ENCODE measurements at places on chromosomes 16 and 17.

DNA sequence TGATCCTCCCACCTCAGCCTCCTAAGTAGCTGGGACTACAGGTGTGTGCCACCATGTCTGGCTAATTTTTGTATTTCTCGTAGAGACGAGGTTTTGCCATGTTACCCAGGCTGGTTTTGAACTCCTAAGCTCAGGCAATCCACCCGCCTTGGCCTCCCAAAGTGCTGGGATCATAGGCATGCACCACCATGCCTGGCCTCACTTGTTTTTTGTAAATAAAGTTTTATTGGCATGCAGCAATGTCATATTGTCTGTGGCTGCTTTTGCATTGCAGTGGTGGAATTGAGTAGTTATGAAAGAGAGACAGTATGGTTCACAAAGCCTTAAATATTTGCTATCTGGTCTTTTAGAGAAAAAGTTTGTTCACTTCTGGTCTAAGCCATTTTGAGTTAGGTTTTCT, 124.7 kb downstream of the PRKCA start:
- no peak for DNase-seq

DNA sequence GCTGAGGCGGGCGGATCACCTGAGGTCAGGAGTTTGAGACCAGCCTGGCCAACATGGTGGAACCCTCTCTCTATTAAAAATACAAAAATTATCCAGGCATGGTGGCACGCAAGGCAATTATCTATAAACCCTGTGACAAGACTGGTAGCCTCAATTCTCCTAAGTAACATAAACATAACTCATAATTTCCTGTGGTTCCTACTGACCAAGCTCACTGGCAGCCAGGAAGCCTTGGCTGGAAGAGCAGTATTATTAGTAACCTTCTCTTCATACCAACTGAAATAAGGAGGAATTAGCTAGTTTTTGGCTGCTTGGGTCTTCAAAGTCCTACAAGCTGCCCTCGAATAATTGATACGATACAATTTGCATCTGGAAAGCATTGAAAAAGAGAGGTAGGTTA, 31.6 kb upstream of the LRRC37A3 start:
- no peak for DNase-seq

DNA sequence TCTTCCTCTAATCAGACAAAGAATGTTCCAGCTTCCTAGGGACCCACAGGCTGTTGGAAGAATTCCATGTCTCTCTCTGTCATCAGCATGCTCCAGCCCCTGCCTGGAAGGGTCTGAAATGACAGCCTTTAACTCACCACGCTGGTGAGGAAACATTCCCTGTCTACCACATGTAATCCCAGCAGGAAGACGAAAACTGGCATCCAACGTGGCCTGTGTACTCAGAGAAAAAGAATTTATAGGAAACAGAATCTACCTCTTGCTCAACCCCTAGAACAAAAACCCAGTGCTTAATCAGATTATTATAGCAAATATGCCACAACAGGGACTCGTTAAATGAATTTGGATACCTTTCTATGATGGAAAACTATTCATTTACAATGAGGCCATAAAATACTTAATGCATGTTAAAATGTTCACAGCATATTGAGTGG, 147.3 kb upstream of the FOXF1 start:
- no peak for DNase-seq

GRCh38 chr16:4317532-4318450, 1.9 kb downstream of the GLIS2 start:
- DNase-seq = no peak

GRCh38 chr17:37043201-37043600, 94.4 kb downstream of the AATF start:
- no peak for DNase-seq

DNA sequence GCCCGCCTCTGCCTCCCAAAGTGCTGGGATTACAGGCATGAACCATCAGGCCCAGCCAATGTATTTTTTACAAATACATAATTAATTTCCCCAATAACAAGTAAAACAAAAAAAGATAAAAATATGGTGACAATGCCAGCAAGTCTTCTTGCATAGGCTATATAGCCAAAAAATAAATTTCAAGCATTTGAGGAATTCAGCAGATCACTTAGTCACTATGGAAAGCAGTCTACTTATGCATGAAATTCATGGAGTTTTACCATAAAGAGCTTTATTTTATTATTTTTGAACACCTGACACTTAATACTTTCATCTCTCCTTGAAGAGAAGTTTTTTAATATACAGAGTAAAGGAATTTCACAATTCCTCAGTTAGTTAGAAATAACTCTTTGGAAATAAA, 56.4 kb downstream of the BRIP1 start:
- no peak for DNase-seq

GRCh38 chr17:81165246-81166032, at the start of gene PVALEF:
Gene PVALEF (plus strand): TSS chr17:81165507. CDS start chr17:81181227, 15,720 bp downstream.
- no peak for DNase-seq
